CD4-positive, CD25-positive, alpha-beta regulatory T cell (primary cell): ENCODE measurements at places on chromosomes 1 and 21.
A peak's percentile ranks its signal among the peaks of the same experiment; 100 is the strongest.

GRCh38 chr1:203996126-203996525 lies 76.8 kb upstream of the SOX13 start:
- no peak for DNase-seq

DNA sequence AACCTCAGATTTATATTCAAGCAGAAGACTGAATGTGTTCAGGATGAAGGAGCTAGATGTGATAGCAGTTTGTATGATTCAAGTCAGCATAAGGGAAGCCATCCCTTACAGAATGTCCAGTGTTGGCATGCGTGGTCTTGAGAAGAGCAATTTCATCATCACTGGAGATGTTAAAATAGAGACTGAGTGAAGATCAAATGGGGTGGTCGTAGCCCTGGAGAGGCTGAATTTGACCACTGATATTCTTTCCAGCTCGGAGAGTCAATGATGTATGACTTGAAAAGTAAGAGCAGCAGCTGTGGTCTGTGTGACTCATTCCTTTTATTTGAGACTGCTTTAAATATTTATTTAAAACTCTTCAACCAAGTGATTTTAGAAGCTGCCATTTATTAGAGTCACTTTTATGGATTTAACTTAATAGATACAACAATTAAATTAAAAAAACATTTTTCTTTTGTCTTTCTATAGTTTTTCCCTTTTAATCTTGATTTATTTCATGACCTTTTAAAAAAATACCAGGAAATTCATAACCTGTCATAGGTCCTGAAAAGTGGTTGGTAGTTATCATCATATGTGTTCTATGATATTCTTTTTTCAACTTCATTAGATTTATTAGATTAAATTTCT lies 15.5 kb downstream of the FMN2 start:
- DNase-seq, result no peak

DNA sequence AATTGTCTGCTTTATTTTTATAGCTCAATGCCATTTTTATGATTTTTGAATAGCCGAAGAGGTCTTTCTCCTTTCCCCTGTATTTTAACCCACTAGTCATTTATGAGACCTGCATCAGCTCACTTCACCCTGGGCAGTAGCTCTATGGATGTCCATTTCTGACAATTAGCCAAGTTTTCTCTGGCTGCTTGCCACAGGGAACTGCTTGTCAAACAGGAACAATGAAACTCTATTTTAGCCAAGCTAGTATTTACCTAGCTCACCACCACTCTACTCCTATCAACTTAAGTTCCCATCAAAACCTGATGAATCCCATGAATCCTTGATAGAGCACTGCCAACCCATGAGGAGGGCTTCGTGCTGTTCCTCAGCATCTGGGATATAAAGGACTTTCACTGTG lies 406.7 kb downstream of the RWDD3 start:
- DNase-seq, result no peak

- peak; percentile 96 for DNase-seq
Observed at GRCh38 chr1:225467193-225468020, 39.6 kb upstream of the LBR start.

- no peak for DNase-seq
Observed at GRCh38 chr1:113199760-113200455, 126.9 kb downstream of the LRIG2 start.

- DNase-seq, result no peak
Observed at GRCh38 chr1:53766831-53767405, 28.0 kb upstream of the GLIS1 start.

- DNase-seq, result no peak
Observed at GRCh38 chr1:229885568-229886495, 181.2 kb upstream of the GALNT2 start.

- no peak for DNase-seq
Observed at GRCh38 chr21:39675993-39676661, 63.4 kb downstream of the B3GALT5 start.

GRCh38 chr1:159161001-159161718 lies 10.3 kb upstream of the CADM3 start:
- peak; percentile 32 for DNase-seq
